ENCODE measurements at places on chromosomes 16 and 17. TPM values are rescaled to one million over a fixed set of nuclear protein-coding genes. Genes with fewer than 3 reads are reported as not detected.

GRCh38 chr16:68605746-68606145 is 39.4 kb upstream of the CDH3 start:
- no peaks in the 10 kb centered on the region for H3K27me3 ChIP-seq
- no peaks in the 10 kb centered on the region for H3K4me1 ChIP-seq
- no peak overlapping the region for H3K27ac ChIP-seq
- DNase-seq = no peak
- no peaks in the 10 kb centered on the region for H3K36me3 ChIP-seq

The ABAT gene
- 3.4 TPM for total RNA-seq

GRCh38 chr17:48498164-48498850 is 32.5 kb downstream of the HOXB1 start:
- no peaks in the 10 kb centered on the region for H3K4me1 ChIP-seq
- H3K27ac ChIP-seq = no peak overlapping the region
- DNase-seq = no peak
- H3K36me3 ChIP-seq = no peaks in the 10 kb centered on the region

DNA sequence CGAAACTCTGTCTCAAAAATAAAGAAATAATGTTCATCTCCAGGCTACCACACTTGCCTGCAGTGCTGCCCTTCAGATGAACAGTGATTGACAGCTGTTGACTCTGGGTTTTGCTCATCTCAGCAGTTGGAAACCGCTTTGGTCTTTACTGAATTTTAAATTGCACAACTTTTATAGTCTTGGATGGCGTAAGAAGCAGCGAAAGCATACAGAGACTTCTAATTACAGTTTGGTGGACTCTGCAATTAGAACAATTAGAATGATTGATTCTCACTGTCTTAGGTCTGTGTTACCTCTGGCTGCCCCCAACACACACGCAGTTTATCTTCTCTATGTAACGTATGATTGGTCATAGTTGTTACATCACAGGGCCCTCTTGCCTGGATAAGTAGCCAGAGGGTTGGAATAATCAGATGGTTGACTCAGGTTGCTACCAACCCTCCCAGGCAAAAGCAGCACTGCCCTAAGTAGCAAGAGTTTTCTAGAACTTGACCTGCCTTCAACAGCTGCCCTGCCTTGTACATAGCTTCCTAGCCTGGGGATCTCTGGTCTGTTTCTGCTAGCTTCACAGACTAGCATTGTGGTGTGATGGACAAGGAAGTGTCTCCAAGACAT is 1.9 kb upstream of the NAT9 start:
- peaks cover 19% of the 10 kb centered on the region for H3K36me3 ChIP-seq
- H3K27ac ChIP-seq = no peak overlapping the region
- H3K4me1 ChIP-seq = peaks cover 44% of the 10 kb centered on the region
- no peak for DNase-seq
- no peak overlapping the region for H3K4me3 ChIP-seq
- H3K27me3 ChIP-seq = no peaks in the 10 kb centered on the region

GRCh38 chr17:49357516-49357915 is 4.5 kb downstream of the ZNF652 start:
- peaks cover 29% of the 10 kb centered on the region for H3K4me1 ChIP-seq
- no peak overlapping the region for H3K27ac ChIP-seq
- DNase-seq = no peak
- H3K36me3 ChIP-seq = no peaks in the 10 kb centered on the region
- no peak overlapping the region for H3K4me3 ChIP-seq
